ENCODE measurements at places on chromosomes 2 and 18. TPM values are rescaled to one million over a fixed set of nuclear protein-coding genes. Genes with fewer than 3 reads are reported as not detected.

CPO gene
- total RNA-seq, result not detected

TRIM43 gene
- total RNA-seq, result not detected

HRH4 gene
- not detected for total RNA-seq

- H3K4me1 ChIP-seq, result no peaks in the 10 kb centered on the region
- no peaks in the 10 kb centered on the region for H3K36me3 ChIP-seq
- no peak overlapping the region for H3K27ac ChIP-seq
Observed at GRCh38 chr2:194104687-194105086, 1552.3 kb upstream of the SLC39A10 start.

- H3K27ac ChIP-seq, result peak overlapping the region; percentile 82
- no peak for DNase-seq
- H3K4me3 ChIP-seq, result no peak overlapping the region
Observed at GRCh38 chr2:240997141-240997855, 1.1 kb upstream of the SNED1 start.

- no peaks in the 10 kb centered on the region for H3K27me3 ChIP-seq
- DNase-seq, result no peak
- no peaks in the 10 kb centered on the region for H3K4me1 ChIP-seq
- no peak overlapping the region for H3K4me3 ChIP-seq
- H3K36me3 ChIP-seq, result no peaks in the 10 kb centered on the region
- H3K27ac ChIP-seq, result no peak overlapping the region
Observed at GRCh38 chr2:226483143-226483542, 316.5 kb downstream of the IRS1 start.

DNA sequence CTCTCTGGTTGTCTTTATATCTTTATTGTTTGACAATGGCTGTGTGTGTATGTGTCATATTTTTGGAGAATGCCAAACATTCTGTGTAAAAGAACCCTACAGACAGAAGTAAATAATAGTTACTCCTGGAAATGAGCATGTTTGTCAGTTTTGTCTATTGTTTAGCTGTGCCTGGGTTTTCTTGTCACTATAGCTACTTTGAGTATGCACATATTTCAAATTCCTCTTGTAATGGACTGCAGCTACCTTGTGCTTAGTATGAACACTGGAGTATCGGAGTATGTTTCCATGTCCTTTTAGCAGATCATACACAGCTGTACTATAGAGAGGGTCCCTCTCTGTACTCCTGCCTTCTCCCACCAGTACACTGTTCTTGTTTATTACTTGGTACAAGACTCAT is 58.0 kb upstream of the DOCK10 start:
- H3K4me3 ChIP-seq, result no peak overlapping the region
- no peaks in the 10 kb centered on the region for H3K36me3 ChIP-seq
- no peaks in the 10 kb centered on the region for H3K27me3 ChIP-seq
- DNase-seq, result no peak

- H3K27ac ChIP-seq, result no peak overlapping the region
- H3K36me3 ChIP-seq, result no peaks in the 10 kb centered on the region
- DNase-seq, result no peak
- H3K4me3 ChIP-seq, result no peak overlapping the region
Observed at GRCh38 chr2:208579678-208580077, 173.1 kb downstream of the PTH2R start.

GRCh38 chr18:57859314-57859713 is 56.2 kb upstream of the ATP8B1 start:
- H3K4me3 ChIP-seq, result no peak overlapping the region
- no peak overlapping the region for H3K27ac ChIP-seq
- no peaks in the 10 kb centered on the region for H3K36me3 ChIP-seq
- no peaks in the 10 kb centered on the region for H3K27me3 ChIP-seq
